ENCODE measurements at places on chromosomes 5 and 9.
A peak's percentile ranks its signal among the peaks of the same experiment; 100 is the strongest.

GRCh38 chr5:2353211-2353610 is 398.3 kb downstream of the IRX2 start:
- no peak for DNase-seq

DNA sequence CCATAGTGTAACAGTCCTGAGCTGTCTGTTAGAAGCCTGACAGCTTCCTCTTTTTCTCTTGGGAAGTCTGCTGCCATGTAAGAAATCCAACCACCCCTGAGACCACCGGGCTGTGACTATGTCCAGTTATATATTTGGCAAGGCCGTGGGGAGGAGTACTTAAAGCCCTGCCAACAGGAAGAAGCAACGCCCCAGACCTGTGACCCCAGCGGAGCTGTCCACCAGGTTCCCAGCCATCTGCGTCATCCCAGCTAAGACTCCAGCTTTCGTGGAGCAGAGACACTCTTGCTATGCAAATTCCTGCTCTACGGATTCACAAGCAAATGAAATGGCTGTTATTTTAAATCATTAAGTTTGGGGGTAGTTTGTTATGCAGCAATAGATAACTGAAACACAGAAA is 417.3 kb downstream of the TLE4 start:
- DNase-seq = no peak

GRCh38 chr9:105625088-105625487 is 37.2 kb upstream of the TAL2 start:
- DNase-seq = no peak

- no peak for DNase-seq
Observed at GRCh38 chr9:110114859-110115201, 93.1 kb downstream of the C9orf152 start.

GRCh38 chr5:16456103-16456832 is 9.3 kb downstream of the ZNF622 start:
- peak; percentile 76 for DNase-seq

GRCh38 chr9:86946201-86947145 is 833 bp downstream of the GAS1 start:
- DNase-seq = peak; percentile 40

DNA sequence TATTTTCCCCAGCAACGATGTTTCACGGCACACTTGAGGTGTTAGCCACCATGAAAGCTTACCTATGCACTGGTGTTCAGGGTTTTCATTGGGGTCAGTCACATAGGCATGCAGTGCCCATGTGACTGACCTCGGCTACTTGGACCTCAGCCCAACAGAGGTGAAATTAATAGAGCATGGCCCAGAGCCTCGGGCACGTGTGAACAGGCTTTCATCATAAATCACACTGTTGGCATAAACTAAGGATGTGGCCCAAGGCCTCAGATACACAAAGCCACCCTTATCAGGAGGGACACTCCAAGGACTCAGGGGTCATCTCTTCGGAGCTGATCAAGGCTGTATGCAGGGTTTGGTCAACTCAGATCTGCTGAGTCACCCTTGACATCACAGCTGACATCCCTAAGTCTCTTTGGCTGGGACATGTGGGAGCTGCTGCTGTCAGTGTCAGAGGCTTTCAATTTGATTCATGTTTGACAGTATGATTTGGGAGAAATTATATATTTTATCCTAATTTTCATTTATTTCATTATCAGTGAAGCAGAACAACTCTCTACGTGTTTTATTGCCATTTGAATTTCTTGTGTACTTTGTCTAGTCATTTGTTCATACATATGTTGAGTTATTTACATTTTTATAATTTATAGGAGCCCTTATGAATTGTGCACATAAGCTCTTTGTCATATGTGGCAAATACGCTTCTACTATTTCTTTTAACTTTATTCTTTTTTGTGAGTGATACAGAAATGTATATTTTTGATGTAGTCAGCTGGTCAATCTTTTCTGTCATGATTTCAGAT is 59.7 kb upstream of the ANKRD33B start:
- no peak for DNase-seq

GRCh38 chr9:129109952-129110739 is 447 bp downstream of the CRAT start:
- DNase-seq = peak; percentile 47

- no peak for DNase-seq
Observed at GRCh38 chr5:120503341-120503740, 39.2 kb downstream of the PRR16 start.

GRCh38 chr9:96417661-96418082 is 498 bp downstream of the ZNF367 start:
- no peak for DNase-seq

GRCh38 chr9:136799079-136799853 is 3.1 kb downstream of the CCDC183 start:
- no peak for DNase-seq

Measured in SK-N-DZ (cell line).